AG04450 (cell line): ENCODE measurements at places on chromosomes 12 and 14.

GRCh38 chr12:95216711-95217376 lies 423 bp downstream of the FGD6 start:
- no peak for DNase-seq

DNA sequence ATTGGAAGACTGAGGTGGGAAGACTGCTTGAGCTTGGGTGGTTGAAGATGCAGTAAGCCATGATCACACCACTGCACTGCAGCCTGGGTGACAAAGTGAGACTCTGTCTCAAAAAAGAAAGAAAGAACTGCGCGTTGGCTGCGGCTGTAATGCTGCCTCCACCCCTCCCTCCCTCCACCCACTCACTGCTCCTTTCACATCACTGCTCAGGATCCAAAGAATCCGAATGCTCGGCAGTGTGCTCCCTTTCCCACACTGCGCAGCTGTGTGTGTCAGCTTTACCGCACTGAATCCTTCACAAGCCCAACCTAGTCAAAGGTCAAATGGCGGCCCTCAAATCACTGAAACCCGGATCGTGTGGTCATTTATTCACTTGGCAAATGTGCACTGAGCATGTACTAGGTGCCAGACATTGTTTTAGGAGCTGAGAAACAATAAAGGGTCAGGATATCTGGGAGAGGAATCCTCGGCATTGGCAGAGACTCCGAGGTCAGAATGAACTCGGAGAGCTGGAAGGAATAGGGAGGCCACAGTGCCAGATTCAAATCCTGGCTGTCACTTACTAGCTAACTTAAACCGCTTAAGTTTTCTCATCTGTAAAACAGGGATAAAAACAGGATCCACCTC lies 11.5 kb upstream of the TDRD9 start:
- no peak for DNase-seq

DNA sequence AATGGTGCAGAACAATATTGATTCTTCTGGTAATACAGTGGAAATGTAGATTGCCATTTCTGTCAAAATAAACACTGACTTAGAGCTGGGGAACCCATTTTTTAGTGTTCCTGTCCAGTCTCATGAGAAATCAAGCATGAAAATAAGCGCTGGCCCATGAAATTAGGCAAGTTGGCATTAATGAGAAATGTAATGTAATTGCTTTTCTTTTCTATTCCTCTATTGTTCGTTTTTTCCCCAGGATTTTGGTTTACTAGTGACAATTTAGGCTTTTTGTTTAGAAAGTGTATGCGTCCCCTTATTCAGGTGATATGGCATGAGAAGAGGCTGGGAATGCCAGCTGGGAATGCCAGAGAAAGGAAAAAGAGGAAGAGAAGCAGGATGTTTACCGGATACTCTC lies 64.4 kb upstream of the KICS2 start:
- no peak for DNase-seq

GRCh38 chr12:92275443-92276154 lies 130.0 kb upstream of the BTG1 start:
- DNase-seq: no peak

- DNase-seq: no peak
Measured at GRCh38 chr14:90263748-90264449, 7.5 kb downstream of the PSMC1 start.

DNA sequence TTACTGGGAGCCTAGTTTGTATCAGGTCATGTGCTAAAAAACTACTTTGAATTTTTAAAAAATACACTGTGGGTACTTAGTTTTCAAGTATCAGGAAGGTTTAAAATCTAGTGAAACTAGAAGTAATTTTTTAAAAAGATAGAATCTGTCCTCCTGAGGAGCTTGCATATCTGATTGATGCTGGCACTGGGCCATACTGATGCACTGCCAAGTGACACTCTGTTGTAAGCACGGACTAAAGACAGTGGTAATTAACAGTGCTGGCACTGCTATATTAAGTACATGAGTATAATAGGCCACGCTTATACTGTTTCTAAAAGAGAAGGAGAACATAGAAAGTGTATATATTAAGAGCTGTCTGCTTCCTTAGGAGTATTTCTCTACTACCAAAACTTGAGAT lies 10.0 kb upstream of the TBC1D30 start:
- no peak for DNase-seq

DNA sequence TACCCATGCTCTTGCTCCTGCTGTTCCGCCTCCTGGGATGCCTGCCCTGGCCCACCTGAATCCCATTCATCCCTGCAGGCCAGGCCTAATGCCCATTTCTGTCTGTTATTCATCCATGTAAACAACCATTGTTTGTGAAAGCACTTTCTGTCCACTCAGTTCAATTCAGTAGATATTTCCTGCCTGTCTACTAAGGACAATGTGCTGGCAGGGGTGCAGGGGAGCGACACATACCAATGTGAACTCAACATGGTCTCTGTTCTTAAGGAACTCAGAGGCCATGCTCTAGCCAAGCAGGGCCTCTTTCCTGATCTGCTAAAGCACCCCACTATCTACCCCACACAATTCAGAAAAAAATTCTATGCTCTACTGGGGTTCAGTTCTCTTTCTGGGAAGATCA lies 88.5 kb upstream of the ZFP36L1 start:
- no peak for DNase-seq

- no peak for DNase-seq
Measured at GRCh38 chr12:131130311-131130911, 176.7 kb downstream of the ADGRD1 start.

GRCh38 chr14:73800970-73801515 lies 50.6 kb upstream of the PTGR2 start:
- DNase-seq: no peak

GRCh38 chr14:65070471-65070976 lies 31.8 kb downstream of the MAX start:
- DNase-seq: no peak

GRCh38 chr14:24072436-24072835 lies 1.1 kb downstream of the CPNE6 start:
- no peak for DNase-seq

GRCh38 chr14:46490238-46490685 lies 161.3 kb downstream of the RPL10L start:
- no peak for DNase-seq

DNA sequence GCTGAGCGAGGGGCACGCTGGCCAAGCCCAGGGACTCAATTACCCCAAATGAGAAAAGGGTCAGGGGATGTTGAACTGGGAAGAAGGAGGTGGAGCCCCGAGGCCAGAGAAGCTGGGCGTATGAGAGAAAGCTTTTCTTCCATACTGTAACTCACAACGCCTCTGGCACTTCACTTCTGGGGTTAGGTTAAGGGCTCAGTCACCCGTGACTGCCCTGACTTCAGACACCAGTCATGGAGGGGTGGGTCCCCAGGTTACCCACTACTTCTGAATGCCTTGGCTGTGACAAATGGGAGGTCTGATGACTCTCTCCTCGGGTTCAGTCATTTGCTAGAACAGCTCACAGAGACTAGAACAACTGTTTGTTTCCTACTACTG lies 5.5 kb upstream of the GPR132 start:
- DNase-seq: no peak

DNA sequence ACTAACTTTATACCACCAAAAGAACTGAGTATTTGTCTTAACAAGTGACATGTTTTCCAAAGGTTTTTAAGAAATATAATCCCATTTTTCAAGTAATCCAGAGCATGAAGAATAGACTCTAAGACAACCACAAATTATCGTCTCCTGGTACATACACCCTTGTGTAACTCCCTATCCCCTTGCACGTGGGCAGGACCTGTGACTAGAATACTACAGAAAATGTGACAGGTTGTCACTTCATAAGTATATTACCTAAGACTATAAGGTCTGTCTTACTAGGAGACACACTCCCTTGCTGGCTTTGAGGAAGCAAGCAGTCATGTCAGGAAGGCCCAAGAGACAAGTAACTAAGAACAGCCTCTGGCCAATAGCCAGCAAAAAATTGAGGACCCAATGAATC lies 8.3 kb upstream of the TTC5 start:
- no peak for DNase-seq

DNA sequence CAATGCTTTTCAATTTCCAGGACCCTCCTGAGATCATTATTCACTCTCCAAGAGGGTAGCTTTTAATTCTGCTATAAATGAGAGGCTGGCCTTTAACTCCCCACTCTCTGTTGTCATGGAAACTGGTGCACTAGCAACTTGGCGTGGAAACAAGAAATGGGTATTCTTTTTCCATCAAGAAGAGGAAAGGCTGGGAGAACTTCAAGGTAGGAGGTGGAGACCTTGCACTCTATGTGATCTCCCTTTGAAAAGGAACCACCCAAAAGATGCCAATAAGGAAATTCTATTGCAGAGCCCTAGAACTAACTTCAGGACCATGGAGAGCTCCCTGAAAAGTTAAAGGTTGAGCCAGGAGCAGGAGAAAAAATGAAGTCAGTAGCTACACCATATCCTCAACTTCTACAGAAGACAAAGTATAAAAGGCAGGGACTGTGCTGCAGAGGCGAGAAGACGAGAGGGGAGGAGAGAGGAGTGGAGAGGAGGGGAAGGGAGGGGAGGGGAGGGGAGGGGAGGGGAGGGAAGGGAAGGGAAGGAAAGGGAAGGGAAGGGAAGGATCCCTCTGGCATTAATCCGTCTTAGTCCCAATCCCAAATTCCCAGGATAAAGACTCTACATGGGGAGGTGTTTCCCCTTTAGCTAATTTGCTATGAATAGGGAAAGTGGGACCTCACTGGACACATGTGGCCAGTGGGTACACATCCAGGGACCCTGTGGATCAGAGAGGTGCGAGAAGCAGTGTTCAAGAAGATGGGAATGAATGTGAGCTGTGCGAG lies 46.7 kb upstream of the FICD start:
- no peak for DNase-seq

DNA sequence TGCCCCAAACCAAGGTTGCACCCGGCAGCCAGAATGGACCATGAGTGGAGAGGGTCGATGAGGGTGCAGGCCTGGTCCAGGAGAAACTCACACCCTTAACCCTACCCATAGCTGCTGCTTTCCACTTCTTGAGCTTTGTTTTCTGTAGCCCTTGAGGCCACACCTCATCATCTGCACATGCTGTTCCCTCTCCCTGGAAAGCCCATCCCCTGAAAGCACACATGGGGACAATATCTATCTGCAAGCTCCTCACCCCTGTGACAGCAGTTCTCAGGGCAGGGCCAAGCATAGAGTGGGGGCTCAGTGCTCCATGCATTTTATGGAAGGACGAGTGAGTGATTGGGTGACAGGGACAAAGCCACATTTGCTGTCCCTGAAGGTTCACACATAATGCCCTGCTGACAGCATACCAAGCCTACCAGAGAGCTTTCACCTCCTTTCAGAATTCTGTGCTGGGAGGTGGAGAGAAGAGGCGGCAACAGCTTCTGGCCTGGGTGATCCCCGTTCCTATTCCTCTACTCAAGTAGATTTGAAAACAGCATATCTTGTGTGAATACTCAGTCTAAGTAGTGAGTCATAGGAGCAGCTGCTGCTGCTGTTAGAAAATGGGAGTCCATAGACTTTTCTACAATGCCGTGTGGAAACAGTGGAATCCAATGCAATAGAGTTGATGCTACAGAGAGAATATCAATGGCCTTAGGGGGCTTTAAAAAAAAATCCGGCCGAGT lies 44.6 kb downstream of the SRGAP1 start:
- peak; percentile 51 for DNase-seq

- no peak for DNase-seq
Measured at GRCh38 chr14:99389174-99389826, 91.4 kb downstream of the SETD3 start.

DNA sequence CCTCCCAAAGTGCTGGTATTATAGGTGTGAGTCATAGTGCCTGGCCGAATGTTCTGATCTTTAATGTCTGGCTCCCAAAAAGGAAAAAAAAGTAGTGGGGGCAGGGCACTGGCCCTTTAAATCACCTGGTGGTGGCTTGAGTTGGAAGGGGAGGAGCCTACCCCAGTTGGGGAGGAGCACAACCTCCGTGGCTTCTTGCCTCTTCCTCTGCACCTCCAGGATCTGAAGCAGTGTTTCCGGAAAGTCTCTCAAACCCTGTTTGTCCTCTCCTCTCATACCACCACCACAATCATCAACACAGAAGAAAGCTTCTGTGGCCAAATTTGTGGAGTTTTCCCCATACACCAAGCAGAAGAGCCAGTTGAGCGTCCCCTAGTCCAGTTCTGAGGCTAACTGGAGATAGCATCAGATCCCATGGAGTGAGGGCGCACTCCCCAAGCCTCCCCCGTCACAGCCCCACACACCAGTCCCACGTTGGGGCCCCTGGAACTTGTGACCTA lies 24.3 kb upstream of the RCOR1 start:
- DNase-seq: no peak

DNA sequence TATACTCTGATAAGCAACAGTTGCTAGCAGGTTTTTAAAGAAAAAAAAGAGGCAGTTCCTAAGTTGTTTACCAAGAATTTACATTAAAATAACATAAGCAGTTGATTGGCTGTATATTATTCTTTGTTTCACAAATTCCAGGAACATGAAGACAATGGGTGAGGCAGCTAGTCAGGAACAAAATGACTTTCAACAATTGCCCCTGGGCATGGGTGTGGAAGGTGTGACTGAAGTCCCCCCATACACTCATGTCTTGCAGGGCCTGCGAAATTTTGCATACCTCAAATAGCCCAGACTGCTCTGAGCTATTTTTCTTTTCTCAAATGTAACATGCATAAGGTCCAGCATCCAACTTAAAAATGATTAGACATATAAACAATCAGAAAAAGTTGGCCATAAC lies 267.2 kb upstream of the DIO3 start:
- no peak for DNase-seq

- no peak for DNase-seq
Measured at GRCh38 chr14:76884853-76885276, 58.7 kb downstream of the LRRC74A start.

DNA sequence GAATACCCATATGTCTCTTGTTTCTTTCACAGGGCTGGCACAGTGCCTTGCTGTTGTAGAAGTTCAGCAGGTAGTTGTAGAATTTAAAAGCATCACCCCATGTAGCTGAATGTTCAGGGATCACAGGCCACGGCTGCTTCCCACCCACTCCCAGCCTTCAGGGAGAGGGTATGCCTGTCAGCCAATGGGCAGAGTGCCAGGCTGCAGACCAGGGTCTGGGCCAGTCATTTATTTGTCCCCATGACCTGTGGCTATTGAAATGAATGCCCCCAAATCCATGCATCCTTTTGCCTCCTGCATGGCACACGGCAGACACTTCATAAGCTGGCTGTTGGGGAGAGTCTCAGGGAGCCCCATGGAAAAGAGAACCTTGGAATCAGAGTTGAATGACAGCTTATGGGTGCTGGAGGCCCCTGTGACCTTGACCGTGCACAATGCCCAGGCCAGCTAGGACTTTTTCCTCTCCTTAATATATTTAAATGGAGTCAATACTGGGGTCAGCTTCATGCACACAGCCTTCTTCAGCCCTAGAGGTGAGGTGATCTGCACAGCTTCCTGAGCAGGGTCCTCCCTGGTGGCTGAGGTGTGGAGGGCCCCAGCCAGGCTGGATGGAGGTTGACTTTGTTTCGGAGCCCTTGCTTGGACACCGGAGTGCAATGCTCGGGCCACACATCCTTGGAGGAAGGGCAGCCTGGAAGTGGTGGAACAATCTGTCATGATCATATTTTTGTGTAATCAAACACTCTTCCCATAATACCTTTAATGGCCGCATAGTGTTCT lies 45.3 kb downstream of the PRMT8 start:
- no peak for DNase-seq

DNA sequence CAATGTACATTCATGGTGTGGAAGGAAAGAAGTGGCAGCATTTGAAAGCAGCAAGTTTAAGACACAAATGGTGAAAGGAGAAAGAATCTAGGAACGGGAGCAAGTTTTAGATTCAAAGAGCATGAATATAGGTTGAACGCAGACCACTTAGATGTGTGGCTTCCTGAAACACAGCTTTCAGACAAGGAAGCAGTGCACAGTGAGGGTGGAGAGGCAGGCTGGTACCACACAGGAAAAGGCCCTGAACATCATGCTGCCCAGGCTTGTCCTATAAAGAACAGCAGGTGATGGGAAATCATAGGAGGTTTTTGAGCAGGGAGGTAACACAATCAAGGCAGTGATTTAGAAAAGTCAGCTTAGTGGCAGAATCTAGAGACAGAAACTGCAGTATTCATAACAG lies 35.6 kb downstream of the GNS start:
- no peak for DNase-seq
